ENCODE measurements at places on chromosomes 1 and 21. TPM values are rescaled to one million over a fixed set of nuclear protein-coding genes. Genes with fewer than 3 reads are reported as not detected.

The UFC1 gene
- 95.2 TPM for total RNA-seq

The EDARADD gene
- 1.4 TPM for total RNA-seq

The FCRL1 gene
- not detected for total RNA-seq

The ORC1 gene
- 1.2 TPM for total RNA-seq

The SAMSN1 gene
- under 0.01 TPM for total RNA-seq

The PADI4 gene
- total RNA-seq, result not detected

The SNAPIN gene
- 53.6 TPM for total RNA-seq

The FRRS1 gene
- total RNA-seq, result 23.2 TPM

The ADAM30 gene
- total RNA-seq, result not detected

The LCE3E gene
- total RNA-seq, result not detected

The CNR2 gene
- not detected for total RNA-seq

The BNIPL gene
- total RNA-seq, result 1.2 TPM

The BRDT gene
- not detected for total RNA-seq

The OLIG1 gene
- not detected for total RNA-seq

The FAM72B gene
- 2.7 TPM for total RNA-seq

The S100A8 gene
- not detected for total RNA-seq

The CD53 gene
- total RNA-seq, result 0.29 TPM

The C1QC gene
- total RNA-seq, result 2.2 TPM

The CYP4A11 gene
- not detected for total RNA-seq

The ASCL5 gene
- not detected for total RNA-seq

The PRDX1 gene
- total RNA-seq, result 249 TPM

The TAF5L gene
- total RNA-seq, result 13.4 TPM

The CSMD2 gene
- 0.36 TPM for total RNA-seq

The FMO4 gene
- total RNA-seq, result 8.5 TPM

The NECTIN4 gene
- under 0.01 TPM for total RNA-seq

All from osteoblast (primary cell).